ENCODE measurements at places on chromosomes 1 and 21. TPM values are rescaled to one million over a fixed set of nuclear protein-coding genes. Genes with fewer than 3 reads are reported as not detected.

Gene KDF1
- total RNA-seq, result 15.7 TPM

Gene ADAMTS4
- total RNA-seq, result 42.6 TPM

Gene FCN3
- 2.1 TPM for total RNA-seq

Gene PLA2G4A
- 45.3 TPM for total RNA-seq

Gene NBPF6
- not detected for total RNA-seq

Gene PDXK
- 137 TPM for total RNA-seq

Gene EXO1
- 0.83 TPM for total RNA-seq

Gene TSTD1
- 79.8 TPM for total RNA-seq

DNA sequence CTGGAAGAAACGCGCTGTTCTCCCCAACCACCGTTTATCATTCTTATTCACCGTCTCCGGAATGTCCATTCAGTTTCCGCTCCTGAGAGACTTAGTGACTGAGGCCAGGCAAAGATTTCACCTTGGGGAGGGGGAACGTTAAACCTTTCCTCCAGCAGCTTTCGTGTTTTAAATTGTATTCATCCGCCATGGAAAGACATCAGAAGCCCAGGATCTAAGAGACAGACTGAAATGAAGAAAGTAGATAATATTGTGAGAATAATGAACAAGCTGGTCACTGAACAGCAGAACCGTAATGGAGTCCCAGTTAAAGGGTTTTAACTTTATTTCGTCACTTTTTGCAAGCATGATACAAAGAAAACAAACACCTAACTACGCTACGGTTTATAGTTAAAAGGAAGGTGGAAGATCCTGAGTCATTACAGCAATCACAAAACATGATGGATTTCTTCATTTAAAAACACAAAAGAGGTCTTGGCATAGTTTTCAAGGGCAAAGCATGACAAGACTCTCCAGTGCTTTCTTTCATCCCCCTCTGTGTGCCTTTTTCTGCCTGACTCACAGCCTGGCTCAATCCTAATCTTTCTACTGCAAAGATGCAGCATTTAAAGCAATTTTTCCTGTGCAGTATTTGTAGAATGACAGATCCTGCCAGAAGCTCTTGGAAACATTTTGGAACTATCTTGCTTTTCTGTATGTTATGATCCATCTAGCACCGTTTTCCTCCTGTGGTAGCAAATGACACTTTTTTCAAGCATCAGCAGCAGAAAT lies 722 bp upstream of the SLC19A2 start:
- DNase-seq, result no peak

DNA sequence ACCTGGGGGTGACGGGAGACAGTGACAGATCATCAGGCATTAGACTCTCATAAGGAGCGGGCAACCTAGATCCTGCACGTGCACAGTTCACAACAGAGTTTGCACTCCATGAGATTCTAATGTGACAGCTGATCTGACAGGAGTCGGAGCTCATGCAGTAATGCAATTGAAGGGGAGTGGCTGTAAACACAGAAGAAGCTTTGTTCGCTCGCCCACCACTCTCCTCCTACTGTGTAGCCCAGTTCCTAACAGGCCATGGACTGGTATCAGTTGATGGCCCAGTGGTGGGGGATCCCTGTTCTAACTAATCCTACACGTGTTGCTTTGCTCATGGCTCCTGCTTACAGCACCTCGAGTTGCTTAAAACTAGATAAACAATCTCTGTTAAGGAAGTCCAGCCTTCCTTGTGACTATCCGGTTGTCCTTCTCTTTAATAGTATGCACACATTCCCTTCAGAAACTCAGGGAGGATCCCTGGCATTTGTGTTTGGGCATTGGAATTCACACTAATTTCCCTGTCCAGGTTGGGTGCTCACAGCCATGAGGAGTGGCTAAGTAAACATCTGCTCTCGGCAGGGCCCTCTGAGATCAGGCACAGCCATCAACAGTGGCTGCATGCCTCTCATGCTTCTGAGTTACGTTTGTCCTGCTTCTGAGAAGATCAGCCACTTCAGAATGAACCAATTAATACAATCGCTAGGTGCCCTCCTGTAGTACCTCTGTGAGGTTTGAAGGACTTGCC lies 21.1 kb upstream of the F3 start:
- DNase-seq, result no peak

DNA sequence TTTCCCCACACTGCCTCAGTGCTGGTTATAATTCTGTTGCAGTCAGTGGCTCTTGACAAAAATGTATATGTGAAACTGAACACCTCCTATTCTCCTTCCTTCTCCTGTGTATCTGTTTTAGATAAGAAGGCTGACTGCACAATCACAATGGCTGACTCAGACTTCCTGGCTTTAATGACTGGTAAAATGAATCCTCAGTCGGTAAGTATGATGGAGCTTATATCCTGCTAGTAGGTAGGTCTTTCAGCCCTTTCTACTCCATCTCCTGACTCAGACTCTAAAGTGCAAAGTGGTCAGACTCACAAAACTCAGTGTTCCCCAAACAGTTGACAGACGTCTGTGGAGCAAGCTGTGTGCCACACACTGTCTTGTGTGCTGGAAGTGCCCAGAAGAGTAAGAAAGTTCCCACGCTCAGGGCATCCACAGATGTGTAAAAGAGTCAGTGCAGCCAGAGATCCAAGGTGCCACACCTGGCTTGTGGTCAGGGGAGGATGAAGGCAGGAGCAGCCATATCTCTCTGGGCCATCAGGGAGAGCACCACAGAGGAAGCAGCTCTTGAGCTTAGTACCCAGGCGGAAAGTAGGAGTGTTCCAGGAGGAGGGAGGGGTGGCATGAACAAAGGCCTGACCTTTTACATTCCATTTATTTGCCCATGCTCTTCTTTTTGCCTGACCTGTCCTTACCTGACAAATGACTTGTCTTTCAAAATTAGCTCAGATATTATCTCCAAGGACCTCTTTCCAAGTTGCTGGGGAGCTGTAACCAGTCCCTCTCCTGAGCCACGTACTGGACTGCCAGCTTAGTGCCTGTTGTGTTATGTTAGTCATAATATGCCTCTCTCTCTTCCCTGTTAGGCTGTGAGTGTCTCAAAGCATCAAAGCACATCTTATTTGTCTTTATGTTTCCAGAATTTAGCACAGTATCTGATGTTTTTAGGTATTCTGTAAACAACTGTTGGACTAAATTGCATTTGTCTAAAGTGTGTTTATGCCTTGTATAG lies 14.0 kb upstream of the PODN start:
- DNase-seq, result no peak

DNA sequence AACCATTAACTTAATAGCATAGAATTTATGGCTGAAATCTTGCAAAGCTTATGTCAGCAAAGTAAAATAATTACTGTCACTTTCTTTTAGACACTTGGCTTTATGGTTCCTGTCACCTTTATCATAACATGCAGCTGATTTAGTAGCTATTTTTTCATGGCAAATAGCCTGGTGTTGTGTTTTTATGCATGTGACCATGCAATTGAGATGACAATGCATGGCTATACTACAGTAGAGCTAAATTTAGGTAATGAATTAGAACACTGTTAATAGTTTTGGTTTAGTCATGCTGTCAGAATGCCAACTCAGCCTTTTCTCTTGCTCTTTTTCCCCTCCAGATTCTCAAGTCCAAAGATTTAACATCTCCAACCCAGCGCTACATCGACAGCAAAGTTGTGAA lies 88.6 kb downstream of the TGFB2 start:
- no peak for DNase-seq

- DNase-seq, result no peak
Measured at GRCh38 chr1:63924600-63924999, 150.8 kb downstream of the ROR1 start.

GRCh38 chr1:225697428-225697827 lies 44.5 kb upstream of the ENAH start:
- DNase-seq, result no peak

DNA sequence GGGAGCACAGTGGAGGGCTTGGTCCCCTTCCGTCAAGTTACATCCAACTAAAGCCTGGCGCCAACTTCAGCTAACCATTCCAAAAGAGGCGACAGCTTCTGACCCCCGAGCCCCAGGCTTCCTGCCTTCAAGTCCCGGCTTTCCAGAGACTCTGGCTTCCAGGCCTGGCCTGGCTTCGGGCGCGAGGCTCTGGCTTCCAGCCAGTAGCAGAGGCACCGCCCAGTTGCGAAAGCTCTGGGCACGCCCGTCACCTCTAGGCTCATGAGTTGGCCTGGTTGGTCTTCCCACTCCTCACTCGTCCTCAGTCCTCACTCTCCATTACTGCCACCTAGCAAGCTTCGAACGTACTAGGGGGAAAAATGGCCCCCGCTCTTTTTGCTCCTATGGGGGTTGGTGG lies 30.0 kb upstream of the C1orf185 start:
- no peak for DNase-seq

DNA sequence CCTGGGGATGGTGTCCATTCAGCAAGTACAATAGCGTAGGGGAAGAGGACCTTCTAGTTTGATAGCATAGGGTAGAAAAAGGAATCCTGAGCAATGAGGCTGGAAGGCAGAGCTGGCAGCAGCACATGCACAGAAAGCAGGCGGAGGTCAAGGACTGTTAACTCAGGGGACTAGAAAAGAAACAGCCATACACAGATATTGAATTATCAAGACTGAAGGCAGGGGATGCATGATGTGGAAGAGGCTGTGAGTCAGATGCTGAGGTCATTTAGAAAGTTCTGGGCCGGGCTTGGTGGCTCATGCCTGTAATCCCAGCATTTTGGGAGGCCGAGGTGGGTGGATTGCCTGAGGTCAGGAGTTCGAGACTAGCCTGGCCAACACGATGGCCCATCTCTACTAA lies 65.6 kb downstream of the OPTC start:
- DNase-seq, result no peak

GRCh38 chr1:152582647-152583046 lies 2.3 kb upstream of the LCE3D start:
- DNase-seq, result no peak

GRCh38 chr21:38664315-38664714 lies 141.4 kb upstream of the ETS2 start:
- no peak for DNase-seq

DNA sequence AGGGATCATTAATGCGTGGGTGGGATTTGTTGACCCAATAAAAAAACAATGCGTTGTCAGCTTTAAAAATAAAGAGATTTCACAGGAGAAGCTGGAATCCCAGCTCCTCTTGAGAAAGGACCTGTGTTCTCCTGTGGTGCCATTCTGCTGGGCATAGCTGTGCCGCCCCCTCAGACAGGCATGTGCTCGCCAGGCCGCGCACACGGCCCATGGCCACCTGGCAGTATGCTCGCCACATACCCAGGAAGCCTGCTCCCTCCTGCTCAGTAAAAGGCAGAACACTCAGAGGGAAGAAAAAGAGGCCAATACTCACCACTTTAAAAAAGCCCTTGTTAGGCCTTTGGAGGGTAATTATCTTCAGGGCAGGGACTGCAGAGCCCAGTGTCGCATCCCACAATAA lies 13.1 kb downstream of the THAP3 start:
- no peak for DNase-seq

GRCh38 chr1:221327954-221328353 lies 413.9 kb downstream of the DUSP10 start:
- DNase-seq, result no peak

GRCh38 chr1:215600258-215600792 lies 33.2 kb downstream of the KCTD3 start:
- no peak for DNase-seq

GRCh38 chr1:70659891-70660290 lies 248.8 kb downstream of the CTH start:
- no peak for DNase-seq

- no peak for DNase-seq
Measured at GRCh38 chr1:29162476-29163138, 19.1 kb downstream of the SRSF4 start.

DNA sequence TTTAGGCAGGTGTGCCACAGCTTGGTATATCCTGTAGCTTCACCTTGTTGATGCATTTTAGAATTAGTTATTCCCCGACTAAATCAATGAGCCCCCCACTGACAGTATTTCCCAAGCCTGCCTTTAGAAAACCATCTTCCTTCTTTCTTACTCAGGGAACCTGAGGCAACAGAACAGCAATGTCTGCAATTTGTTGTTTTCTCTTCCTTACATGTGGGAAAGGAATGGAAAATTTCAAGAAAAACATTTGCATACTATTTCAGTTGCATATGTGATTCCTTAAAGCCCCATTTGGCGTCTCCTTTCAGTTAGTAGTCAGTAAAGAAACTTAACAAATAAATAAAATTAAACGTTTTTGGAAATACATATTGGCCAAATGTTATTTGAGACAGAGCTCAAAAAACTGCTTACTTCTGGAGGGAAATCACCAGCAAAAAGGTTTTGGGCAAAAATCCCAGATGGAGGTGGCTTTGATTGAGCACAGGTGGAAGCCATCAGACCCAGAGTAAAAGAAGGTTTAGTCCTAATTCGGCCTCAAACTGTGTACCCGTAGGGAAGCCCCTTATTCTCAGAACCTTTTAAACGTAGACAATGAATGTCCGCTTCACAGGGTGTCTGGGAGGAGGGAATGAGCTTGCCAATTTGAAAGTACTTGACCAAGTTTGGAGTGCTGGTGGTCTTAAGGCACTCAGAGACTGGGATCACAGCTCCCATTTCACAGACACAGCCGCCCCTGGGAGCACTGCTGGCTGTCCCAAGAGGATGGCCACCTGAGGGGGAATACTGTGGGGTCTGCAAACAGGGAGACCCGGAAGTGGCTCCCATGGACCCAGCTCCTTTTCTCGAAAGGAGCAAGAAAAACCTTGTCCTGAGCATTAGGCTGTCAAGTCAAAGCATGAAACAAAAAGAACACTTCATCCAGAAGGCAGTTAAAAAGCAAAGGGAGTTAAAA lies 9.4 kb downstream of the LHX4 start:
- DNase-seq, result no peak

GRCh38 chr1:217495249-217495648 lies 135.6 kb downstream of the GPATCH2 start:
- DNase-seq, result no peak

GRCh38 chr1:168386492-168386891 lies 105.8 kb downstream of the TBX19 start:
- DNase-seq, result no peak

DNA sequence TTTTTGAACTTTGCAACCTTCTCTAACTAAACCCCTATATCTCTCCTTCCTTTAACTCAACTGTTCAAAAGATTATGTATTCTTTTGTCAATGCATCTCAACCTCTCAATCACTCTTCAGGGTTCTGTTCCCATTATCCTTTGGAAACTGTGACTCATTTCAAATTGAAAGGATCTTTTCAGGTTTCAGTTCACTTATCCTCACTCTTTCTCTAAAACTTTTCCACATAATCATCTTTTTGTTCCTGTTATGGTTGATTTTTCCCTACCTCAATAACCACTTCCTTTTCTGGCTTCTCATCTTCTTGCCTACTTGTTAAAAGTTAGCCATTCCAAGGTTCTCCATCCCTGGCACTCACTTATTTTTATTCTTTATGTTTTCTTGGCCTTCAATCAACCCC lies 56.2 kb upstream of the NUF2 start:
- DNase-seq, result no peak

GRCh38 chr1:43321331-43321891 lies 16.2 kb upstream of the MPL start:
- no peak for DNase-seq

GRCh38 chr1:235342039-235342438 lies 13.7 kb downstream of the GGPS1 start:
- no peak for DNase-seq

Data from ureter (tissue), 1 donor.